Stimulated activated effector memory CD8-positive, alpha-beta T cell treated with anti-CD3 and anti-CD28 coated beads, Interleukin-12 subunit alpha, Interleukin-12 subunit beta, amount 100 ng/mL, for 72 hours (primary cell): ENCODE measurements at places on chromosomes 4 and X.

- no peak for DNase-seq
Measured at GRCh38 chr4:169634975-169635374, 14.6 kb downstream of the CLCN3 start.

- DNase-seq = no peak
Measured at GRCh38 chr4:76308548-76308947, 2.0 kb downstream of the STBD1 start.

GRCh38 chr4:161342881-161343568 lies 820.8 kb downstream of the FSTL5 start:
- DNase-seq = no peak

- no peak for DNase-seq
Measured at GRCh38 chrX:3244203-3244743, 102.2 kb downstream of the MXRA5 start.

- no peak for DNase-seq
Measured at GRCh38 chr4:8215641-8216442, 16.8 kb downstream of the SH3TC1 start.

GRCh38 chr4:111323916-111324315 lies 701.0 kb upstream of the PITX2 start:
- no peak for DNase-seq

GRCh38 chr4:125187226-125188176 lies 127.3 kb upstream of the FAT4 start:
- no peak for DNase-seq

GRCh38 chr4:54746218-54746617 lies 88.5 kb downstream of the KIT start:
- no peak for DNase-seq

DNA sequence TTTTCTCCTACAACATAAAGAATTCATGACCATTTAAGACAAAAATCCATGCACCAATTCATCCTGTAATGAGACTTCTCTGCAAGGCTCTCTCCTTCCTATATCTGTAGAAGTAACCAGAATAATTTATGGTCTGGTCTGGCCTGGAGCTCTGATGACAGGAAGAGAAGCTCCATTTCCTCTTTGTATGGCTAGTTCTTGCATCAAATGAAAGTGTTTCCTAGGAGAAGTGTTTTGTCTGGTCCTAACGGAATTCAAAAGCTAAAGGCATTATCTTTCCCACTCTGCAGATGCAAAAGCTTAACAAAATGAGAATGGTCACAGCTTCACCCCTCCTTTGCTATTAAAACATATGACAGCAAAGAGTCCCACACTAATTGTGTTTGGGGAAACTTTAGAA lies 55.1 kb downstream of the SPATA18 start:
- DNase-seq = no peak

DNA sequence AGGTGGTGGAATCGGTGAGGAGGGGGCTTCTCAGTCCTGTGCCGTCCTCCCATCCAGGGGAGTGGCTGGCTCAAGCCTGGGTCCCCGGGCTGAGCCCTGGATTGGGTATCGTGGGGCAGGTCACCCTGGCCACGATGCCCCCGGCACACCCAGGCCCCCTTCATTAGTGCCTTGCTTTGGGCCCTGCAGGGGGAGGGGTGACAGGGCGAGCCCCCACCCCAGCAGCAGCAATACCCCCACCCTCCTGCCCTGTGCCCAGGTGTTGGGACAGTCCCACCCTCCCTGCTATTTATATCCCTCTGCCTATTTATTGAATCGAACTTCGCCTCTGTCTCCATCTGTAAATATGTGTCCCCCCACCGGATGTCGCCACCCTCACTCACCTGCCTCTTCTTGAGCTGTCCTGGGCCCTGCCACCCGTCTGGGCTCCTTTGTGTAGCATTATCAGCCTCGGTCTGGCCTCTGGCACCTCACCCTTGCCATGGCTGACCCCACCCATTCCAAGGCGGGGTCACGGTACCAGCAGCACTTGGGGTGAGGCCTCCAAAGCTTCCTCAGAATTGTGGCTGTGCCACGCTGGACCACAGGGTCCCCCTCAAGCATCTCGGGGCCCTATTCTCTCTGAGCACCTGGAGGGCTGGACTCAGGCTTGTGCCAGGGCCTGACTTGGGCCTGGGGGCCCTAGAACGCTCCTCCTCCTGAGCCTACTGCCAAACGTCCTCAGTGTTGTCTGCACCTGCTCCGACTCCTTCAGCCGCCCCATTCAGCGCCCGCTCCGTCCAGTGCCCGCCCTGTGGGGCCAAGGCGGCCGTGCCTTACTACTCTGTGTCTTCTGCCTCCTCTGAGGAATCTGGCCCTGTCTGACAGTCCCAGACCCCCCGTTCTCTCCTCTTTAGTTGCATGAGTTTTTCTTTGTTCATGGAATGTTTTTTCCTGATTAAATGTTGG lies 6.1 kb downstream of the LAGE3 start:
- DNase-seq = no peak

- DNase-seq = no peak
Measured at GRCh38 chr4:56787380-56787779, 34.1 kb downstream of the SPINK2 start.

- DNase-seq = no peak
Measured at GRCh38 chr4:40570348-40571077, 59.2 kb downstream of the RBM47 start.

GRCh38 chrX:15334561-15334960 lies 762 bp downstream of the PIGA start:
- DNase-seq = no peak

GRCh38 chrX:644304-645281 lies 14.0 kb downstream of the SHOX start:
- peak; percentile 49 for DNase-seq

DNA sequence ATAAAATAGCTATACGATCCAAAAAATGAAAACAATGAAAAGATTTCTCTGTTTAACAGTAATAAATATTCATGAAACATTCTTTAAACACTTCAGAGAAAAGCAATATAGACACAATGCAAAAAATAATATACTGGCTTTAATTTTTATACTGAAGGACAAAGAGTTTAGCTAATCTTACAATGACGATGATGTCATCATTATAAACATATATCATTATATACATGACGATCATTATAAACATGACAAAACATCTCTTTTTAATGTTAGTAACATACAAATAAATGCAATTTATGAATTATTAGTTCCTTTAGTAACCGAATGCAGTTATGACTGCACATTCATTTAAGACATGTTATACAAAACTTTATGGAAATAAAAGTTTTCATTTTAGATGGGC lies 1434.6 kb downstream of the PCDH18 start:
- no peak for DNase-seq

DNA sequence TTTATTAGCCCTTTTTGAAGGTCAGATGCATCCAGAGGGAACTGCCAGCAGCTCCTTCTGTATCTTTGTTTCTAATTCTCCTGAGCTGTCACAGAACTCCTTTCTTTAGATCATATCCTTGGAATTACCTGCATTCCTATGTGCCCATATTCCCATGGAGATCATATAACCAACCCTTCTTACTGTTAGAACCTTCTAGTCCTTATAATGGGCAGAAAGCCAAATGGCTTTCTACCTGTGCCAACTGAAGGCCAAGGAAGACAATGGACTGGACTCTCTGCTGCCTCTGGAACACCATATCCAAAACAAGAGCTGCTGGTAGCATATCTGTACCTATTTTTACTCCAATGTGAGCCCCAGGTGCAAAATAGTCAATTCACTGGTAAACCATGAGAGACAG lies 60.7 kb downstream of the TBC1D9 start:
- DNase-seq = no peak

DNA sequence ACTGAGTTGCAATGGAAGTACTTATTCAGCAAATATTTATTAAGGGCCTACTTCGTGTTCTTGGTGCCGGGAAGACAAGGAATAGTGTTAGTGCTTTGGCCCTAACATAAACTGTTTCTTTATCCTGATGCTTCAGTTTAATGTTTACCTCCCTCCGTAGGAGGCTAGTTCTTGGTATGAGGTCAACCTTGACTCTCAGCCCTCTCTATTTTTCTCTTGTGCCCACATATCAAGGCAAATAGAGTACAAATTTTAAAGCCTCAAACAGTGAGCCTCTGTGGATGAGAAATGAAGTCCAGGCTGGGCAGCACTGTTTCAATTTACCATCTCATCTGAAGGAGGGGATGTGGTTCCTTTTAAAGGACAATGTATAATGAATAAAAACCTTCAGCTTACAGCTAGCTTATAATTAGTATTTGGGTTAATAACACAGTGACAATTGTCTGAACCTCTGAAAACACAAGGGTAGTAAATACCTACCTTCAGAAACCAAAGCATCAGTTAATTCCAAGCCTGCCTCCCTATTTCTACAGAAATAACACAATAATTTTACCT lies 68.5 kb downstream of the SH3RF1 start:
- no peak for DNase-seq

DNA sequence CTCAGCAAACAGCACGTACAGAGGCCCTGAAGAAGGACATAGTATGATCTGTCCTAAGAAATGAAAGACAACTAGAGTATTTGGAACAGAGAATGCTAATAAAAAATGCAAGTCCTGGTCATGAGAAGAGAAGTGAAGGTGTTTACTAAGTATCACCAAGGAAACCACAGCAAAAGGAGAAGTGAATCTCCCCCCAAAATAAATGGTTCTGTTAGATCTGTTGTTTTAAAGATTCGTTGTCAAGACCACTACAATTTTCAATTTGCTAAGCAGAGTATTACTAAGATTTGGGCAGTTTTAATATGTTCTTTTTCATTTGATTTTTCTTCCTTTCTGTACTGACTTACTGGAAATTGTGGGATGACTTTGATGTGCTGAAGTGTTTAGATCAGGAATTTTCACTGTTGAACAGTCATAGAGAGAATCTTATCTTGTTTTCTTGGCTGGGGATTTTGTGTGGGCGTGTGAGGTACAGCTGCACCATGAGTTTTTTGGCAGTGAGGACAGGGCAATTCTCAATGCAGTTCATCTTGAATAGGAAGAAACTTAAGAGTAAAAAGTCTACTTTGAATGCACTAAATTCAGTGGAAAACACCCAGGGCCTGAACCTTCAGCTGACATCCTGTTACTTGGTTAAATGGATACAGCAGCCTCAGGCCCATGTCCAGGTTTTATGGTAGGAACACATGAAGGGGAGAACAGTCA lies 132.2 kb downstream of the STIM2 start:
- DNase-seq = no peak

- DNase-seq = no peak
Measured at GRCh38 chr4:77264826-77265225, 107.8 kb downstream of the CCNG2 start.

GRCh38 chr4:89243733-89244252 lies 63.8 kb downstream of the GPRIN3 start:
- DNase-seq = no peak

- DNase-seq = no peak
Measured at GRCh38 chrX:155086202-155086840, 15.0 kb downstream of the BRCC3 start.

DNA sequence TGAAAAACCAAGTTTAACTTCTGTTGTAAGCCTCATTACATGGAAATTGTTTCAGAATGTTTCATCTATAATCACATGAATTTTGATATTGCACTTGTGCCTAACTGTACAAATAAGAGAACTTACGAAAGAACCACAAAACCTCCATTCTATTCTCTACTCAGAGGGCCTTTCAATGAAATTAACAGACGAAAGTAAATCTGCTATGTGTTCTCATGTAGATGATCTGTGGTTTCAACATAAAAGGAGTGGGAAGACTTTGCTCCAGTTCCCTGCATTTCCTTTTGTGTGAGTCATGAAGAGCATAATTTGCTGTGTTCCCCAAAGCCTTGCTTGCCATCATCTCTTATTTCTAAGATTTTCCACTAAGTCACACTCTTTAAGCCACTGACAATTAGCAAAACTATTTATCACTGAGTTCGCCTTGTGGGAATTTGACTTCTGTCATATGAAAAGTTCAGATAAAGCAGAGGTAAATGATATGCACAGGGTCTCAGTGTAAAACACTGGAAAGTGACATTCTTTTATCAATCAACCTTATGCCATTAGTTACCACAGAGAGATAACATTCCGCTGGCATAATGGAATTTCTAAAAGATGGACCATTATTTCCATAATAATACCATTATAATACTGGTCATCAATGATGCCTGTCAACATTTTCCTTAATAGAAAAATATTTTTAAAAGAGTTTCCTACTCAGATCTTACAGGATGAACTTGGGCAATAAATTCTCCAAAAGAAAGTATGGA lies 329.8 kb downstream of the NR3C2 start:
- DNase-seq = no peak

DNA sequence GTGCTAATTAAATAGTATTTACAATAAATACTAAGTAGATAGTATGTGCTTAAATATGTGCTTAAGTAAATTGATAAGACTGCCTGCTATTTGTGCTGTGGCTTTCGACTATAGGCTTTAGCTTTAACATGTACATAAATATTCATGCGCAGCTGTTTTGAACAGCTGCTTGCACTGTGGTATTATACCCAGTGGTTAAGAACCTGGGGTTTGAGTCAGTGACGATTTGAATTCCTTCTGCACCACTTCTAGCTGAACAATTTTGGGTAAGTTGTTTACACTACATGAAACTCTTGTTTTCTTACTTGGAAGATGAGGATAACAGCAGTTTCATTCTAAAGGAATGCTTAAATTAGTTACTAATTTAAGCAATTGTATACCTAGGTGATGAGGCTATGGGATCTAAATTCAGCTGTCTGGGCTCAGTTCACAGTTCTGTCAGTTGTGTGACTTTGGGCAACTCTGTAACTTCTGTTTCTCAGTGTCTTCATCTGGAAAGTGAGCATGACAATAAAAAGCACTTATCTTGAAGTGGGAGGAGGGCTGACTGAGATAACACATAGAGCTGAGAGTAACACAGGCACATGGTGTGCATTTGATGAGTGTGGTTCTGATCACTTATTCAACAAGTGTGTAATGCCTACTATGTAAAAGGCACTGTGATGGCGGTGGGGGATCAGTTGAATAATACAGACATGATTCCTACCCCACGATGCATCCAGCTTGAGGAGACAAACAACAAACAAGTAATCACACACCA lies 37.0 kb downstream of the HPGDS start:
- DNase-seq = no peak

- no peak for DNase-seq
Measured at GRCh38 chrX:10444204-10444603, 176.2 kb downstream of the MID1 start.

DNA sequence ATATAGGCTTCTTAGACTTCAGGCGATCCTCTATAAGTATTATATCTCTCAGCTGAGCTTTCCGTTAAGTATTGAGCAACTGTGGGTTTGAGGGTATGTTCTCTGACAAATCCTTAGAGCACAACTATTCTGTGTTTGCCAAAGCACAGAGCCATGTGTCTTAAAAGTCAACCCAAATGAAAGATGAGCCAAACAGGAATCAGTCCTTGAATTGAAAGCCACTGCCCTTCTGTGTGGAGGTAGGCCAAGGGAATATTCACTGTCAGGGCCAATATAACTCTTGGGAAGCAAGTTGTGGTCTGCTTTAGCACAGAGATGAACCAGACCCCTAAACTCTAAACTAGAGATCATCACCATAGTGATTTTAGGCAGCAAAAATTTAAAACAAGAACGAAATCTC lies 164.0 kb downstream of the STAG2 start:
- no peak for DNase-seq

DNA sequence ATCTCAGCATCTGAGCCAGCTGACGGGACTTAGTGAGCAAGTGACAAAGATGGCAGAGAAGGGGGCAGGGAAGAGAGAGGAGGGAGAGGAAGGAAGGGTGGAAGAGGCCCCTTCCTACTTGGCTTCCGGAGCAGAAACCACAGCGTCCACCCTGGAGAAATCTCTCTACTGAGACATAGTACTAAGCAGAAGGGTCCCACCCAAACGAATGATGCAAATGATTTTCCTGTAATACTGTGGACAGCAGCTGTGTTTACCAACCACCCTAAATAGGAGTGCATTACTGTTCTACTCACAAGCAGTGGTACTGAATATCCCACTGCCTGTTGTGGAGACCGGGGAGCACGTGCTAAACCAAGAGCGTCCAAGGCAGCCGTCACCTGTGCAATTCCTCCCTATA lies 29.4 kb downstream of the DTHD1 start:
- no peak for DNase-seq

GRCh38 chr4:71415491-71415890 lies 76.7 kb downstream of the SLC4A4 start:
- no peak for DNase-seq
